HepG2 (cell line): ENCODE measurements at places on chromosomes 4 and X.

DNA sequence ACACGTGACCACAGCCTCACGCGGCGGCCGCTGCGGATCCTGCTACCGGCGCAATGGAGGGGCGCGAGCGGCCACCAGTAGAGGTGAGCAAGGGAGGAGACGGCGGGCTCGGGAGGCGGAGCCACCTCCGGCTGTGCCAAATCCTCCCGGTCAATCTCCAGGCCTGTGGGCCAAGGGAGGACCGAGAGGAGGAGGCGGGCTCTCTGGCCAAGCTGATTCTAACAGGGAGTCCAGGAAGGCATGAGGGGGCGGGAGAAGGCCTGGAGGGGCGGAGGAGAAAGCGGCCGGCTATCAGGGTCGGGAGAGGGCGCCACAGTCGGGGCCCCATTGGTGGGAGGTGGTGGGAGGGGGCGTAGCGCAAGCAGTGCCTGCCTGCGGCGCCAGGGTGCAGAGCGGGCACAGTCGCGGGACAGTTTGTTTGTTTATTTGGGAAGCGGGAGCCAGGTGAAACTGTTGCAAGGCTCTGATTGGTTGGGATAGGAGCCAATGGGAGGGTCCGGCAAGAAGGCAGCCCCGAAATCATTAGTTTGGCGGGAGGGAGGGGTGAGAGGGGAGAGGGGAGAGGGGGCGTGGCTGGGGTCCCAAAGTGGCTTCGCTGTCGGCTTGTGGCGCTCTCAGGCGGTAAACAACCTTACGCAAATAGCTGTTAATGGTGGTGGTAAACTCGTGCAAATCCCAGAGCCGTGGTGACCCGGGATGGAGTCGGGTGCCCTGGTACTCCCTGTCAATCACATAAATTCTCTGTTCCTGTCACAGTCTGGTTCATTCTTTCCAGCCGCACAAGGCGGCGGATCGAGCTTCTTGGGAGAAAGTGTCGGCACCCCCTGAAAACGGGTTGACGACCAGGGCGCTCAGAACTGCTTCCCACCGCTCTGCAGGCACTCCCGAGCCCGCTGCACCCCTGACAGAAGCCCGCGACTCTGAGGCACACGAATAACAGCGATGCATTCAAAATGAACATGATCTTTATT, at the start of gene IRS4:
IRS4 (minus strand) TSS at position 55 of the 971 bp plus-strand sequence.
- DNase-seq = peak; percentile 32

DNA sequence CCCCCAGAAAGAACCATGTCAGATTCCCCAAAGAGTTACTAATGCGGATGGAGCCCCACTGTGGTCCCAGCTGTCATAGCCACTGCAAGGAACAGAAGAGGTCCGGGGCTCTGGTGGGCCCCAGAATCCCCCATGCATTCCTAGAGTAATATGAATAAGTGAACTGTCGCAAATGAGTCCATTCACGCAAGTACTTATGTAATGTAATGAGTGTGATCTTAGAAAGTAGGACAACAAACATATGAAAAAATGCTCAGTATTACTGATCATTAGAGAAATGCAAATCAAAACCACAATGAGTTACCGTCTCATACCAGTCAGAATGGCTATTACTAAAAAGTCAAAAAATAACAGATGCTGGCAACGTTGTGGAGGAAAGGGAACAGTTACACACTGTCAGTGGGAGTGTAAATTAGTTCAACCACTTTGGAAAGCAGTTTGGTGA, 141.5 kb upstream of the RBPJ start:
- DNase-seq = no peak

- DNase-seq = no peak
Observed at GRCh38 chr4:173899813-173900212, 369.8 kb upstream of the HAND2 start.

DNA sequence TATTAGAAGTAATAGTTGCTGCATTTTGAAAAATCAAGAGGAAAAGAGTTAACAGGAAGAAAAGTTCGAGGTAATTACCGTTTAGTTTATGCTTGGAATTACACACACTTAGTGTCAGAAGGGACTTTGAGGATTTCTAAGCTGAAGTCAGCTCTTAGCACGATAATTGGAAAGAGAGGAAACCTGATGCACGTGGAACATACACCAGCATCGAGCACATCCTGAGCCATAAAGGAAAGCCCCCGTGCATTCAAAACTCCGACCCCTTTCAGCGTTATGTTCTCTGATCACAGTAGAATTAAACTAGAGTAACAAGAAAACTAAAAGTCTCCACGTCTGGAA, 400 bp upstream of the PAQR3 start:
- no peak for DNase-seq

GRCh38 chr4:189809839-189810238, 130.8 kb upstream of the FRG1 start:
- no peak for DNase-seq

DNA sequence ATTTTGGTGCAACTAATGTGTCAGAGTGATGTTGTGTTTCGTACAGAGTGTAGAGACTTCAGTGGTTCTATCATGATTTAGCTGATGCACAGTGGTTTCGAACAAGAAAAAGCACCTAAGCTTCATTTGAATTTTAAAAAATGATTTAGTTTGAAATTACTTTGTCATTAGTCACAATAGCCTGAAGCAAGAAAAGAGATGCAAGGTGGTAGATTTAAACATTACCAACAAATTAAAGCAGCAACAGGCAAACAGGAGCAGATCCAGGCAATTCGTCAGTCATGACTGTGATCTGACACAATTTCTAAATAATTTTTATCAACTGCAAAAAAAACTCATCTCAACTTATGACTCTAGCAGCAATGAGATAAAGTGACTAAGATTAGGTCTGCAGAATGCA, 24.6 kb upstream of the COX7B2 start:
- no peak for DNase-seq

GRCh38 chr4:125316401-125316790, 1.6 kb downstream of the FAT4 start:
- no peak for DNase-seq

- no peak for DNase-seq
Observed at GRCh38 chrX:118720058-118720707, 7.2 kb upstream of the IL13RA1 start.

DNA sequence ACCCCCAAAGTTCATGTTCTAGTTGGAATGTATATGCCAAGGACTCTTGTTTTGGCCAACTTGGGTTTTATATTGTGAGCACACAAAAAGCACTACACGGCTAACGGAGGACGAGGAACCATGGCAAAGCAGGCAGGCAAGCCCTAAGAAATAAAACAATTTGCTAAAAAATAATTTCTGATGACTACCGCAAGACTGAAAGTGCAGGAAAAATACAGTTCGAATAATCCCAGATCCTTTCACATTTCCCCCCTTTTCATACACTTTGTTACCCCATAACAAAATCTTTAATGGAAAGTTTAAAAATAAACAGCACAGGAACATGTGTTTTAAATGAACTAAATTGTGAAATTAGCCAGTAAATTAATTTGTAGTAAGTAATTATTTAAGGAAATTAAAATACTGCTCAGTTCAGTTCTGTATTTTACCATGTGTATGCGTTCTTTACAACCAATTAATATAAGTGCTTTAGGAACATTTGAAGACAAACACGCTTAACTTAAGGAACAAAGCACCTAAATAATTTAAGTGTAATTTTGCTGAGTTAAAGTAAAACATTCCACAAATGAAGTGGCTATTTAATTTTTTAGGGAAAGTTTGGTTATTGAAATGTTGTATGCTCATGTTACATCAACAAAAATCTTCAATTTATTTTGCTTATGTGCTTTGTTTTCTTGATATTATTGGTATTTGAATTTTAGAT, 12.4 kb upstream of the PITX2 start:
- no peak for DNase-seq

GRCh38 chr4:8344377-8344776, 74.8 kb downstream of the HTRA3 start:
- no peak for DNase-seq

DNA sequence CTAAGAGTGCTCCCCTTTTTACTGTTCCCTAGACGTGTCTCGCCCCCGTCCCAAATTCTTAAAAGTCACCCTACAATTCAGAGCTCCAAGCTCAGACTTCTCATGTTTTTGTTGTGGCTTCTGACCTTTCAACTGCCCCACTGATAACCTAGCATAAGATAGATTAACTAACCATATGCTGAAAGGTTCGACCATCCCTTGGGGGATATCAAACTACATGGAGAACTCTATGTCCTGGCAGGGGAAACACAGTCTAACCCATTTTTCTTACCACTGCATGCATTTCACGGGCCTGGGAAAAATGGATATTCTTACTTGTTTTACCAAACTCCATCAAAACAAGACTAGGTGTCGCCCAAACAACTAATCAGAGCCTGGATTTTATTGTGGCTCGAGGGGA, 236.4 kb upstream of the MID1 start:
- DNase-seq = no peak
